ENCODE measurements at places on chromosomes 5 and 9. TPM values are rescaled to one million over a fixed set of nuclear protein-coding genes. Genes with fewer than 3 reads are reported as not detected.

The SHOC1 gene
- polyA plus RNA-seq, result not detected

The PCDHGA1 gene
- polyA plus RNA-seq, result 2.1 TPM

The IL3 gene
- not detected for polyA plus RNA-seq

The STOML2 gene
- polyA plus RNA-seq, result 228 TPM

The TNFSF8 gene
- polyA plus RNA-seq, result 0.16 TPM

The SH3RF2 gene
- polyA plus RNA-seq, result 24.3 TPM

The WDR38 gene
- 0.05 TPM for polyA plus RNA-seq

The BAAT gene
- polyA plus RNA-seq, result 0.31 TPM

Data from psoas muscle (tissue), 8 donors.